ENCODE measurements at places on chromosomes 5 and 9.

GRCh38 chr5:132466433-132467286 is 23.9 kb downstream of the IRF1 start:
- peaks cover 100% of the 10 kb centered on the region for H3K4me1 ChIP-seq
- H3K36me3 ChIP-seq: peaks cover 32% of the 10 kb centered on the region
- H3K27me3 ChIP-seq: peaks cover 46% of the 10 kb centered on the region
- peak overlapping the region; percentile 99 for H3K27ac ChIP-seq
- H3K4me3 ChIP-seq: peak overlapping the region; percentile 76
- peak; percentile 94 for DNase-seq

DNA sequence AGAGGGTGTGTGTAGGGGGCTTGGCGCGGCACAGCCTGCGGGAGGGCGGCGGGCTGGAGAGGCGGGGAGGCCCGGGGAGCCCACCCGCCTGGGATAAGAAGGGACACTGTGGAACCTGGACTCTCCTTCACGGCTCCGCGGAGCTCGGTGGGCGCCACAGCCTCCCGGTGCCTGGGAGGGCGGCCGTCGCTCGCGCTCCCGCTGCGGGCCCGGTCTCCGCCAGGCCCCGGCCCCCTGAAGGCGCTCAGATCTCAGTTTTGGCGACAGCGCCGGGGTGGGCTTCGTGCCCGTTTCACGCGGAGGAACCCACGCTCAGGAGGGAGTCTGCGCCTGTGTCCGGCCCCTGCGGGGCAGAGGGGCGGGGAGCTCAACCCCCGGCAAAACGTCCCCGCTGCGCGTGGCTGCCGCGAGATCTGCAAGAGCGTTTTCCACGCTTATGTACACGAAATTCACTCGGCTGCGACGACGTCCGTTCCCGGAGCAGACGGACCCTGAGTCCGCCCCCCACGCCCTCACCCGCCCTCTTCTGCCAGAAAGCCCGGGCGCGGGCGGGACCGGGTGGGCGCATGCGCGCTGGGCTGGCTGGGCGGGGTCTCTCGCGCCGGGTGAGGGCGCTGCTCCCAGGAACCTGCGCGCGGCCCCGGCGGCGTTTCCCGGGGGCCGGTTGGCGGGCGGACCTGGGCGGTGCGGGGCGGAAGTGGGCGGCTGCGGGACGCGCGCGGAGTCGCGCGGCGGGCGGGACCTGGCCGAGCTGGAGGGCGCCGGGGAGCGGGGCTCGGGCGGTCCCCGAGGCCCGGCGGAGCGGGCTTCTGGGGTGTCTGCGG is at the start of gene NELFB:
NELFB (plus strand) TSS at position 704 of the 824 bp plus-strand sequence.
- H3K36me3 ChIP-seq: peaks cover 3% of the 10 kb centered on the region
- H3K27me3 ChIP-seq: peaks cover 4% of the 10 kb centered on the region
- H3K27ac ChIP-seq: peak within 1 kb of the TSS; percentile 66
- peaks cover 20% of the 10 kb centered on the region for H3K4me1 ChIP-seq
- DNase-seq: peak; percentile 97
- peak within 1 kb of the TSS; percentile 83 for H3K4me3 ChIP-seq

GRCh38 chr9:108142504-108143201 is 653.1 kb upstream of the KLF4 start:
- H3K36me3 ChIP-seq: no peaks in the 10 kb centered on the region
- no peak for DNase-seq
- no peaks in the 10 kb centered on the region for H3K4me1 ChIP-seq
- no peaks in the 10 kb centered on the region for H3K27me3 ChIP-seq

DNA sequence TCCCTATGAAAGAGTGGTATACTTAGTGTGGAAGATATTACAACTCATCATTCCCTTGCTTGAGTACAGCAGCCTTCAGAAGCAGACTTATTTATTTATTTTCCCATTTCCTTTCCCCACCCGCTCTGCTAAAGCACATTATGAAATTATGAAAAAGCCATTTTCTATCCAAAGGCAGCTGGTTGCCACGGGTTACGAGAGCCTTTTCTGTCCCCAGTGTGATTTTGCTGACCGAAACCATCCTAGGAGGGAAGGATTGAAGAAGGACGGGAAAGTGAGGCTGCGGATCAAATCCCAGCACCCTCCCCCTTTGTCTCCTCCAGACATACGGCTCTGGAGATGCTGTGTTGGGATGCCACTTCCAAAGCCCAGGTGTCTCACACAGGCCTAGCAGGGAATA is 246.9 kb downstream of the TLR4 start:
- no peaks in the 10 kb centered on the region for H3K36me3 ChIP-seq
- no peak overlapping the region for H3K4me3 ChIP-seq
- no peaks in the 10 kb centered on the region for H3K4me1 ChIP-seq
- DNase-seq: no peak

DNA sequence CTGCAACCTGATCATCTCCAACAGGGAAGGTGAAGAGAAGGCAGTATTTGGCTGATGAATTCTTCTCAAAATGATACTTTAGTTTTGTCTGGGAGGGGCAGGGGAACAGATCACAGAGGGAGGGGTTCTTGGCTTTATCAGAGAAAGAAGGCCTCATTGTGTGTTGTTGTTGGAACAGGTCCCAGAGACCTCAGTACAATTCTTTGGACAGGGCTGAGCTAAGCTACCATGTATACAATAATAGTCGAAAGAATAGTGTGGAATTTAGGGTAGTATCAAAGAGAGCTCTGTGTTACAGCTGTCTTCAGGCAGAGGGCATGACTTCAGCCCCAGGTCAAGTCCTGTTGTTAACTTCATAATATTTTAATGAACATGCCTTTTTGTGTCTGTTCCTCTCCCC is 39.9 kb downstream of the ARHGAP26 start:
- H3K4me1 ChIP-seq: peaks cover 87% of the 10 kb centered on the region
- H3K36me3 ChIP-seq: peaks cover 6% of the 10 kb centered on the region

GRCh38 chr5:172506251-172506650 is 51.9 kb upstream of the SH3PXD2B start:
- no peaks in the 10 kb centered on the region for H3K36me3 ChIP-seq
- peaks cover 5% of the 10 kb centered on the region for H3K27me3 ChIP-seq
- no peaks in the 10 kb centered on the region for H3K4me1 ChIP-seq
- H3K27ac ChIP-seq: no peak overlapping the region

DNA sequence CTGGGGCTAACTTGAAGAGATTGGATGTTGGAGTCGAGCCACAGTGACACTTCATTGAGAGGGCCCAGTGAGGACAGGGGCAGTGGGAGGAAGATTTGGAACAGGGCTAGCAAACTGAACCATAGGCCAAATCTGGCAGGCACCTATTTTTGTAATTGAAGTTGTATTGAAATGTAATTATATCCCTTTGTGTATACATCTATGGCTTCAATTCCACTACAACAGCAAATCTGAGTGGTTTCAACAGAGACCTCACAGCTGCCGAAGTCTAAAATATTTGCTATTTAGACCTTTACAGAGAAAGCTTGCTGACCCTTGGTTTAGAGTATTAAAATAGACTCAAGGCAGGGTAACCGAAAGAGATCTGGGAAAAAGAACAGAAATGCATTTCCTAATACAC is 4.7 kb upstream of the TNFSF8 start:
- no peak overlapping the region for H3K4me3 ChIP-seq
- no peak overlapping the region for H3K27ac ChIP-seq
- H3K27me3 ChIP-seq: peaks cover 7% of the 10 kb centered on the region
- peaks cover 20% of the 10 kb centered on the region for H3K4me1 ChIP-seq
- no peaks in the 10 kb centered on the region for H3K36me3 ChIP-seq
- DNase-seq: no peak

DNA sequence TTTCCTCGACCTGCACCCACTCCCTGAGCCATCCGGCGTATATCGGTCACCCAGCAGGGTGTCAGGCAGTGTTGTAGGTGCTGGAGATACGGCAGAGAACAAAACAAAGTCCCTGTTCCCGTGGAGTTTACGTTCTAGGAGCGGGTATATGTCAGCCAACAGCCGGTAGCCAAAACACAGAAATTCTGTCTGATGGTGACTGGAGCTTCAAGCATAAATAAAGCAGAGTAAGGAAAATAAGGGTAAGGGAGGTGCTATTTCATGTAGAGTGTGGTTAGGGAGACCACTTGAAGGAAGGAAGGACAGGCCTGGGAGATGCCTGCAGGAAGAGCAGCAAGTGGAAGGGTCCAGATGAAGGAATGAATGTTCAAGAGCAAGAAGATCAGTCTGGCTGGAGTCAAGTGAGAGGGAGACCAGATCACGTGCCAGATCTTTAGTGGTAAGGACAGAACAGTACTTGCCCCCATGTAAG is 783 bp upstream of the ZFR start:
- DNase-seq: no peak
- H3K27ac ChIP-seq: peak overlapping the region; percentile 77
- H3K27me3 ChIP-seq: peaks cover 11% of the 10 kb centered on the region
- H3K4me1 ChIP-seq: peaks cover 38% of the 10 kb centered on the region
- no peaks in the 10 kb centered on the region for H3K36me3 ChIP-seq

DNA sequence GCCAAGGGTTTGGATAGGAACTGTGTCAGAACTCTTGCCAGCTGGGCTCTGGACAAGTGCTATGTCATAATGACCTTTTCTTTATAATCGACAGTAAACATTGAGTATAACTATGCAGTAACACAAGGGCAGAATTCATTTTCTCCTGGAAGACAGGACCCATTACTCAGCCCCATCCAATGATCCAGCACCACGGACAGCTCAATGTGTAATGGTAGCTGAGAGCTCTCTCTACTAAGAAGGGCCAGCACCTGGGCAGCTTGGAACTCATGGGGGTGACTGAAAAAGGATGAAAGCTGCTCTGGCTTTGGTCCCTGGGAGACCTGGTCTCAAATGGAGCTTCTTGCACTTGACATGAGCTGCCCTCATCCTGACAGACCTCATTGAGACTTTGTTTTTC is 347.8 kb downstream of the TRIM32 start:
- no peaks in the 10 kb centered on the region for H3K36me3 ChIP-seq
- no peak overlapping the region for H3K4me3 ChIP-seq
- H3K27ac ChIP-seq: no peak overlapping the region
- peaks cover 2% of the 10 kb centered on the region for H3K27me3 ChIP-seq
- no peaks in the 10 kb centered on the region for H3K4me1 ChIP-seq

DNA sequence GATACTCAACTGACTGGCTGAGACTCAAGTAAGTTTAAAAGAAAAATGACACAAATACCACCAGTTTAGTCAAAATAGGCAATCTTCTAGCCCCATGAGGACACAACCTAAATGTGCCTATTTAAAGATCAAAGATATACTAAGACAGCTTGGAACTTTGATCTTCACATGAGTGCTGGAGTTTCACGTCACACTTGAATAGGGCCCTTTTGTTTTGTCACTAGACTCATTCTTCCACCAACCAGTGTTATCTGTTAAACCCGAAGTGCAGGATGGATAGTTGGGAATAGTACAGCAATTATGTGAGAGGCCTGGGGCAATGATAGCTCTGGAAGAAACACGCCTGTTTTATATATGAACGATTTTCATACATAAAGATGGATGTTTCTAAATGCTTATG is 792.8 kb upstream of the NUDT12 start:
- no peaks in the 10 kb centered on the region for H3K36me3 ChIP-seq
- H3K27ac ChIP-seq: no peak overlapping the region
- H3K27me3 ChIP-seq: no peaks in the 10 kb centered on the region
- no peaks in the 10 kb centered on the region for H3K4me1 ChIP-seq

- no peaks in the 10 kb centered on the region for H3K4me1 ChIP-seq
- peaks cover 2% of the 10 kb centered on the region for H3K27me3 ChIP-seq
- DNase-seq: no peak
- no peaks in the 10 kb centered on the region for H3K36me3 ChIP-seq
- no peak overlapping the region for H3K4me3 ChIP-seq
- no peak overlapping the region for H3K27ac ChIP-seq
Measured at GRCh38 chr9:17509151-17509550, 69.7 kb upstream of the SH3GL2 start.

DNA sequence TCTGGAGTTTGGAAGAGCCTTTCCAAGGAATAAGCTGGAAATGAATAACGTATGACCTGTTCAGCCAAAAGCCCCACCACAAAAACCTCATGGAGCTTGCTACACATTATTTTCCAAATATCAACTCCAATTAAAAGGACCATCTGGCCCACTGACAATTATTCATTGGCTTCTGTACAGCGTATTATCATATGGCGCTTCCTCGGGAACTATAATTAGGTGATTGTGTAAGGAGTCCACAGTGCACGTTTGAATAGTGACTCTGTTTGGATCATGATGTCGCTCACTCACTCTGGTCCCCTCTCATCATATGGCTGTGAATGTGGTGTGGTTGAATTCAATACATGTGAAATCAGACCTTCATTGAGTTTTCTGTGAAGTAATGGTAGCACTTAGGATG is 52.1 kb downstream of the GDNF start:
- no peaks in the 10 kb centered on the region for H3K36me3 ChIP-seq
- DNase-seq: no peak
- no peaks in the 10 kb centered on the region for H3K4me1 ChIP-seq
